ENCODE measurements at places on chromosomes 3 and 15.
A peak's percentile ranks its signal among the peaks of the same experiment; 100 is the strongest.

- no peak for DNase-seq
Observed at GRCh38 chr15:66587749-66588148, 22.0 kb upstream of the LCTL start.

DNA sequence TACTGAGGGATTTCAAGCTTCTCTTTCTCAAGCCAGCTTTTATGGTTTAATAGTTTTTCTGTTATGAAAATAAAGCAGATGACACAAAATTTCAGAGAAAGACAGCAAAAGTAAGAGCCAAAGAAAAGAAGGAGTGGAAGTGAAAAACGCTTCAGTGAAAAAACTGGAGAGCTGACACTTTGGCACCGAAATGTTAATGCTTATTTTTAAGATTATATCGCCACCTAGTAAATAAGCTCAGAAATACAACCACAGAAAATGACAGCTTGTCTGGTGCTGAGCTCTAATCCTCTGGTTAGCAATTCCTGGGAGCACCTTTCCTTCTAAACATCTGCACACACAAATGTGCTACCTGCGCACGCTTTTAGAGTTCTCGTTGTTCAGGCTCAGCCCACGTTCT, 101.6 kb downstream of the ZPLD1 start:
- DNase-seq: no peak

DNA sequence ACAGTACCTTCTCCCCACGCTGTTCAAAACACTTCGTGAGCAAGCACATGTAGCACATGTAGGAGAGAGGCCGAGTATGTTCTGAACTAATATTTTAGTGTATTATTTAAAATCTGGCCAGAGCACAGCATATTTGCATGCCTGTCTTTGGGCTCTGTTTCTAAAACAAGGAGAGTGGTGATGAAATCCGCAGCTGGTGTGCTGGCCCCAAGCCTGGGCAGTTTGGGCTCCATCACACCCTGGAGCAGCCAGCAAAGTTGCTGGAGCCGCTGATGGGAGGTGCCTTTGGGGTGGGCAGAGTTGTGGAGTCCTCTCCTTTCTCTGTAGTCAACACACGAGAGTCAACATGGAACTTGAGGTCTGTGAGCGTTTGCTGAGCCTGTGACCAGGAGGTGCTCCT, 116.6 kb downstream of the SLCO3A1 start:
- no peak for DNase-seq

DNA sequence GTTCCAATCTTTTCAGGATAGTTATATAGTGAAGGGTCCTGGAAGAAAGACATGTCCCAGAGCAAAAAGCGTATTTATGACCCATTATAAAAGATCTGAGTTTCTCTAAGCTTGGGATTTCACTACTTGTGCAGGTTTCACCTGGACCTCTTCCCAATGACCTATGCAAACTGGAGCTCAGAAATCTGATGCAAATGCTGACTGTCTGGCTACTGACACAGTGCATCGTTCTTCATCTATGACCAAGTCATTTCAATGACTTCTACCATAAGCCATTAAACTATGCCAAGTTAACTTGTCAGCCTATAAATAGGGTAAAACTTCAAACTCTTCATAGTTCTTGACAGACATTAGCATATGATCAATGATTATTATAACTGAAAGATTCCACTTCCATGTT, 11.1 kb downstream of the STAG1 start:
- DNase-seq: no peak

- no peak for DNase-seq
Observed at GRCh38 chr3:133944641-133945380, 49.1 kb upstream of the RAB6B start.

GRCh38 chr3:19947549-19948225, 790 bp downstream of the RAB5A start:
- peak; percentile 19 for DNase-seq

DNA sequence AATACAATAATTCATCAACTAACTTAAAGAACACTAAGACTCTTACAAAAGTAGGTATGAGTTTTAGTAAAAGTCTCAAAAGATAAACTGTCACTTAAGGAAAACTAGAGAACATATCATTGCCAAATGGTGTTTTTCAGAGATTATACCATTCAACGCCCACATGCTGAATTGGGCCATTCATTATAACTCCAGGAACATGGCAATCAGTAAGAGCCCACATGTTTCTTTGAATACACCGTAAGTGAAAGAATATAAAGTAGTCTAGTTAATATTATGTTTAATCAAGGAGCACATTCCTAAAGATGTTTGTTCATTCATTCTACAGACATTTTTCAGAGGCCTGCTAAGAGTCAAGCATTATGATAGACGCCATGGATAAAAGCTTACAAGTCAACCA, 22.9 kb downstream of the B3GNT5 start:
- DNase-seq: no peak

- no peak for DNase-seq
Observed at GRCh38 chr3:176574786-176575185, 622.5 kb downstream of the TBL1XR1 start.

DNA sequence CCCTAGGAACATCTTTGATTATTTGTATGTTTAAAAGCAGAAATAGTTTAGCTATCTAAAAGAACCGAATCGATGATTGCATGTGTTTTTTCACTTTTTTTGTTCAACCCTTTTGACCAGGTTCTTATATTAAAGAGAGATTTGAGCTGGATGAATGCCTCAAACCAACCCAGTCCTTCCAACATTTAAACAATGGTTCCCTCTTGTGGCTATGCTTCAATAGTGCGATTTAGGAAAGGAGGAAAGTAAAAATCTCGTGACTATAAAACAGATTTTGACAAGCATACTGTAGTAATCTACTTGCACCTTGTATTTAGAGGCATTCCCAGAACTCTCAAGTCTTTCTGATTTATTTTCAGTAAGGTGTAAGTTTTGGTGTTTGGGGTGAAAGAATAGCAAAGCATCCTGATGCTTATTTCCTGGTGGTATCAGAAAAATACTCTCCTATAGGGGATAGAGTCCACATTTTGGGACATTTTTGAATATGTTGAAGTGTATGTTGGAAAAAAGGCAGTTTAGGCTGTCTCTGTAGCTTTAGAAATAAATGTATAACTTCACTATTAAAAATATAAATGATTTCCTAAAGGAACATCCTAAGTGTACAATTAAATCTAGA, 159.6 kb upstream of the KCNH8 start:
- DNase-seq: no peak

DNA sequence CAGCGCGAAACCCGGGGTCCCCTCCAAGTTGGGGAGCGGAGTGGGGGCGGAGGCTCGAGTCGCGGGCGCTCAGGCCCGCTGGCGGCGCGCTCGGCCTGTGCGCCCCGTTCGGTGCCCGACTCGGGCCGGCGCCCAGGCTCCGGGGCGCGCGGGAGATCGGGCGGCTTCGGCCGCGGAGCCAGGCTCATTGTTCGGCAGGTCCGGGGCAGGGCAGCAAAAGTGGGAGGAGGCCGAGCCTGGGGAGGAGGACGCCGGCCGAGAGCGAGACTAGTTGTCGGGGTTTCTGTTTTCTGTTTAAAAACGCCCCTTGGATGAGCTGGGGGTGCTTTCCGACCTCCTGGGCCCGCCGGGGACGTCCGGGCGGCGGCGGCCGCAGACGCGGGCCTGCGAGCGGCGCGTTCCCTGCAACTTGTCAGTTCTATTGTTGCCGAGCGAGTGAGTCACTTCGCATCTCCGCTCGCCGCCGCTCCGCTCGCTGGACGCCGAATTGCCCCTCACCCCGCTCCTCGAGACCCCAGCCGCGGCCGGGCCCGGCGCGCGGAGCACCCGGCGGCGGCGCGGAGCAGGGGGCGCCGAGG, 676 bp downstream of the TCF12 start:
- peak; percentile 32 for DNase-seq

DNA sequence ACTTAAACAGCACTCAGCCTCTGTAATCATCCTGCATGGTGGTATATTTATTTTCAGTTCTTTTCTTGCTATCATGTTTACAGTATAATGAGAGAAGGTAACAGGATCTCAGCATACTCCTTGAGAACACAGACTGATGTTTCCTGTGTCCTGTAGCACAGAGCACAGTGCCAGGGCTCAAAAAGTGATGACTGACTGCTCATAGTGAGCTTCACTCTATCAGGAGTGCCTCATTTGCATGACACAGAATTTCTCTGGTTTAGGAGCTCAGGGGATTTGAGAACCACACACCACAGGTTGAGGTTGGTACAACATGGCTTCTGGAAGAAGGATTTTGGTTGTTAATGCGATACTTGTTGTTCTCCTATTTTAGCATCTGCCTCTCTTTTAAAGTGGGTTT, 68.5 kb upstream of the SLC2A2 start:
- no peak for DNase-seq

DNA sequence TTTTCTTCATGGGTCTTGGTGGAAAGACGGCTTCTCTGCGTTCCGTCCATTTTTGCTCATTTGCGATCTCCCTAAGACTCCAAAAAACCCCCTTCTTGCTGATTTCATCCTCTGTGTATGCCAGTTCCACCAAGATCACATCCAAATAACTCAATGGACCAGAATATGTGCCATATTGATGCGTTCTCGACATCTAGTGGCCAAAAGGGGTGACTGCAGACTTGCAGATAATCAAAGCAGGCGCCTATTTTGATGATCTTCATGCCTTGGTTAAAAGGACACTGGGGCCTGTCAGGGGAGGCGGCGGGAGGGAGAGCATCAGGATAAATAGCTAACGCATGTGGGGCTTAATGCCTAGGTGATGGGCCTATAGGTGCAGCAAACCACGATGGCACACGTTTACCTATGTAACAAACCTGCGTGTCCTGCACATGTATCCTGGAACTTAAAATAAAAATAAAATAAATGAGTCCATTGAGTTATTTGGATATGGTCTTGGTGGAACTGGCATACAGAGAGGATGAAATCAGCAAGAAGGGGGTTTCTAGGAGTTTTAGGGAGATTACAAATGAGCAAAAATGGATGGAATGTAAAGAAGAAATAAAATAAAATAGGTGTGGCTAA, 104.2 kb upstream of the RAD18 start:
- DNase-seq: no peak

GRCh38 chr3:106822204-106822603, 555.0 kb upstream of the CCDC54 start:
- DNase-seq: no peak

GRCh38 chr3:188316021-188316722, 162.2 kb downstream of the LPP start:
- DNase-seq: no peak

DNA sequence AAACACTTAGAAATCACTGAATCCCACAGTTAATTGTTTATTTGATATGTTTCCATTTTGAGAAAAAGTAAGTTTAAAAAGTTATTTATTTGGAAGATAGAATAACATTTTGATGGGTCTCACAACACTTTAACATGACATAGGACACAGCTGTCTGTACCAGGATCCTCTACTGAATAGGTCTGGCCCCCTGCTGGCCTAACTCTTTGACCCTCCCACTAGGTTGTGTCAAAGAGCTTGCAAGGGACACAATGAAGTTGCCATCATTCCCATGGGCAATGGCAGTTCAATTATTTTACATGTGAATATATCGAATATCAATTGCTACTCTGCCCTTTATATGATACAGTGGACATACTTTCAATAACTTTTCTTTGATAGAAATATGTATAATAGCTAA, 138.9 kb downstream of the EPHA3 start:
- DNase-seq: no peak

GRCh38 chr3:174498638-174499037, 360.5 kb upstream of the NAALADL2 start:
- no peak for DNase-seq

- DNase-seq: no peak
Observed at GRCh38 chr3:9955067-9955502, 2.9 kb upstream of the PRRT3 start.
